ENCODE measurements at places on chromosomes 7 and 10. TPM values are rescaled to one million over a fixed set of nuclear protein-coding genes. Genes with fewer than 3 reads are reported as not detected.

ANKRD30A gene
- total RNA-seq, result 1.2 TPM

GRCh38 chr10:125721035-125721434, 1.5 kb downstream of the EDRF1 start:
- no peak for DNase-seq

DNA sequence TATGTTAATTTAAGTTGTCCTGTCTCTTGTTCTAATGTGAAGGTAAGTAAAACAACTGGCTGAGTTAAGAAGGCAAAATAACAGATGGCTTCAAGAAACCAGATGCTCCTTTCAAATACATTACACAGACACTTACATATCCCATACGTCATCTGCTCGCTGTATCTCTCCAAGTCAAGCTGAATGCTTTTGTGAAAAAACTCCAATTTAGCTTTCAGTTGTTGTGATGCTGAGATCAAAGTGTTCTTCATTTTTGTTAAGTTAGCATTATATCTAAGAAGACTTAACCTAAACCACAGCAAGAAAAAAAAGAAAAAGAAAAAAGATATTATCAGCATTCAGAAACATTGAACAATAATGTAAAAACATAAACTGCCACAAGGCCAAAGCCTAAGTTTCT, 18.5 kb upstream of the ERLIN1 start:
- no peak for DNase-seq

- peak; percentile 53 for DNase-seq
These were observed 171.1 kb downstream of the GRM3 start for GRCh38 chr7:86814661-86815379.

DNA sequence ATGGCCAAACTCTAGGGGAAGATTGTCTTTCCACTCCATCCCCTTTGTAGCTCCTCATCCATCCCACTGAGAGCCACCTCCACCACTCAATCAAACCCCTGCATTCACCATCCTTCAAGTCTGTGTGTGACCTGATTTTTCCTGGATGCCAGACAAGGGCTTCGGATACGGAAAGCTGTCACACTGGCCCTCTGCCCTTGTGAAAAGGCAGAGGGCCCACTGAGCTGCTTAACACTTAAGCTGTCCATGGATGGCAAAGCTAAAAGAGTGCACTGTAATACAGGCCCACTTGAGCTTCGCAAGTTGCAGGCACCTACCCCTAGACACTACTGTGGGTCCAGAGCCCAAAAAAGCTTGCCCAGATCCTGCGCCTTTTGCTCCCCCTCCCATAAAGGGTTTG, 237.2 kb downstream of the MAGI2 start:
- DNase-seq, result no peak

APBB1IP gene
- total RNA-seq, result not detected

DNA sequence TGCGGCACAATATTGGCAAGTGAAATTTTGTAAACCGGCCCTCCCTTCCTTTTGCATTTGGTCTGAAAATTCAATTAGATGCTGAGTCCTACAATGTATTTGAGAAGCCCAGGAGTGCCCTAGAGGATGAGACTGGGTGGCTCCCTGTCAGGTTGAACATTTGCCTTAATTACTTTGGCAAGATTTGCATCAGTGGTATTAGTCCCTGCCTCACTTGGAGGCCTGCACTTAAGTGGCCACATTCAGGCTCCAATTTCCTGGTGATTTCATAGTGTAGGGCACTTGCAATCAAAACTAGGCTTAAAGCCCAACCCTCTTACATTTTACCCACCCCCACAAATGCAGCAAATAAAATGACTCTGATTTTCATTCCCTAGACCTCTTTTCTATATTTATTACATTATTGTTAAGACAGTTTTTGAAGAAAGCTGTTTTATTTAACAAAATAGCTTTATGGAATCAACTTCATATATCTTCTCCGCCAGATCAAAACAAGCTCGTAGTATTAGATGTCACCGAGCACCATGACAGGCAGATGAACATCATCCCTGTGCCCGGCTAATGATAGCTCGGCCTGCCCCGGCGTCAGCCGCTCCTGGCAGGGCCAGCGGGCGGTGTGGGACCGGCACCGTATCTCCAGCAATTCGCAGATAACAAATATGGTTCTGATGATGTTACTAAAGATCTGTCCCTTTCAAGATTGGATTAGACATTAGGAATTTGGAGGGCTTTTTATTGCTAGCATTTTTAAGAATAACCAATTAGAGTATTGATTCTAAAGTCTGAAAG, 73.6 kb downstream of the EGFR start:
- DNase-seq, result no peak
